ENCODE measurements at places on chromosomes 2 and 18.

GRCh38 chr2:221429741-221430491, 142.2 kb downstream of the EPHA4 start:
- no peak for DNase-seq

- DNase-seq, result no peak
These were observed 914 bp downstream of the STEAP3 start for GRCh38 chr2:119224391-119225104.

GRCh38 chr2:26503231-26503880, 25.4 kb upstream of the OTOF start:
- DNase-seq, result peak; percentile 92

DNA sequence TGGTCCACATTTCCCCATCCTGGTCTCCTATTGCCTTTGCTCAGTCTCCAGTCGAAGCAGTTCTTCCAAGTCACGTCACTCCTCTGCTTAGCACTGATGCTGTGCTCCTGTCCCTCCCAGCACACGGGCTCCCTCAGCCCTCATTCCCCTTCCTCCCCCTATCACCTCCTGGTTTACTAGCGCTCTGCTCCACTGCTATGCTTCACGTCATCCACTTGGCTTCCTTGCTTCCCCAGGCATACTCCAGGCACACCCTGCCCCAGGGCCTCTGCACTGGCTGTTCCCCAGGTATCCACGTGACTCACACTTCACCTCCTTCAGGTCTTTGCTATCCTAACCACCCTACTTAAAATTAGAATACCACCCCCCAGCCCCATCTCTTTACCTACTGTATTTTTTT, 269.3 kb downstream of the GLI2 start:
- no peak for DNase-seq

DNA sequence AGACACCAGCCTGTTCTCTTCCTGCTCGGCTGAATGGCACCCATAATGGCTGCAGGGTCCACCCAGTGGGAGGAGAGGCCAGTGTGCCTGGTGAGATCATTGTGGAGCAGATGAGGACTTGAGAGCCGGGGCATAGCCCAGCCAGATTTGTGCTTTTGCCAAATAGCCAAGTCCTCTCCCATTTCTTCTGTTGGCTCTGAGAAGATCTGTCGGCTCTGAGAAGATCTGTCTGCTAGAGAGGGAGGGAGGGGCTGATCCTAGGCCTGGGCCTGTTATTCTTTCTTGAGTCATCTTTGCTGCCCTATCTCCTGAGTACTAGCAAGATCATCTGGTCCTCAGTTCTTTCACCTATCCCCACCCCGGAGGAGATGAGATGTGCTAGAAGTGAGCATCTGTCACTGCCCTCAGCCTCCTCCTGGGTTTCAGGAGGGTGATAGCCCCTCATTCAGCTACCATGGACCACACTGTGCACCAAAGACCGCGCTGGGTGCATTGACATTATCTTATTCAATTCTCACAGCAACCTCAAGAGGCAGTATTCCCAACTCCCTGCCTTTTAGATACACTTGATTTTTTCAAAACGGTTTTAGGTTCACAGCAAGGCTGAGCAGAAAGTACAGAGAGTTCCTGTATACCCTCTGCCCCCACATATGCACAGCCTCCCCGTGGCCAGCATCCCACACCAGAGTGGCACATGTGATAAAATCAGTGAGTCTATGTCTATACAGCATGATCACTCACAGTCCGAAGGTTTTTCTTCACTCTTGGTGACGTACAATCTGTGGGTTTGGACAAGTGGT, 98.6 kb downstream of the CAPN13 start:
- no peak for DNase-seq

GRCh38 chr18:45456090-45457021, 158.9 kb upstream of the SLC14A2 start:
- no peak for DNase-seq

DNA sequence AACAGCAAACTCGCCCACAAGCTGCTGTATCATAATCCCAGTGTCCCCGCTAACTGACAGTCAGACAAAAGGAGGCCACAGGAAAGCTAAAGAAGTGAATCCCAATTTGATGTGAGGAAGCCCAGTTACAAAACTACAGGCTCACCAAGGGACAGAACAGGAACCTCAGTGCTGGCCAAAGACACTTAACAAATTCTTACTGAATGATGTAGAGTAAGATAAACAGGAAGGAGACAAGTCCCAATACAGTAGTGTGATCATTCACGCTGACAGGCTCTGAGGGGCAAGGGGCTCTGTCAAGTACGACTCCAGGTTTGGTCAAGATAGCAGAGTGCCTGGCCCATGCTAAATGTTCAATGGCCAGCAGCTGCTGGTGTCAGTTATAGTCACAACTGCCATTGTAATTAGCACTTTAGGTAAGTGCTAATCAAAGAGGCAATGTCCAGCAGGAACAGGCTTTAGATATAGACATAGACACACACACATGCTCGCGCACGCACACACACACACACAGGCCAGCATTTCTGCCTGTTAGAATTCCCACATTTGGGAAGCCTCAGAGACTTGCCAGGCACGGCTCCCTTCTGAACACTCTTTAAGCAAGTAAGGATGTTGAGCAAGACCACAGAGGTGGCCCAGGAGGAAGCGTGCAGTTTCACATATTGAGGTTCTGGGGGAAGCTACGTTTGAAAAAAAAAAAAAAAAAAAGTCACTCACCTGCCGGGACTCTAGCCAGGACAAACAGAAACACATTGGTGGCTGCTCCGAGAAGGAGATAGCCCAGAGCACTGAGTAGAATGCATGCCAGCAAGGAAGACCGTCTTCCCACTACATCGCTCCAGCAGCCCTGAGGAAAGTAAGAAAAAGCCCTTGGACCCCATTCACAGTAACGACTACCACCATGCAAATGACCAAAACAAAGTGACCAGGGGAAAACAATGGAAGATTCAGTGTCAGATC, 35.4 kb upstream of the TMEM182 start:
- no peak for DNase-seq

- DNase-seq, result no peak
These were observed 155.3 kb downstream of the TPGS2 start for GRCh38 chr18:36673452-36673851.

DNA sequence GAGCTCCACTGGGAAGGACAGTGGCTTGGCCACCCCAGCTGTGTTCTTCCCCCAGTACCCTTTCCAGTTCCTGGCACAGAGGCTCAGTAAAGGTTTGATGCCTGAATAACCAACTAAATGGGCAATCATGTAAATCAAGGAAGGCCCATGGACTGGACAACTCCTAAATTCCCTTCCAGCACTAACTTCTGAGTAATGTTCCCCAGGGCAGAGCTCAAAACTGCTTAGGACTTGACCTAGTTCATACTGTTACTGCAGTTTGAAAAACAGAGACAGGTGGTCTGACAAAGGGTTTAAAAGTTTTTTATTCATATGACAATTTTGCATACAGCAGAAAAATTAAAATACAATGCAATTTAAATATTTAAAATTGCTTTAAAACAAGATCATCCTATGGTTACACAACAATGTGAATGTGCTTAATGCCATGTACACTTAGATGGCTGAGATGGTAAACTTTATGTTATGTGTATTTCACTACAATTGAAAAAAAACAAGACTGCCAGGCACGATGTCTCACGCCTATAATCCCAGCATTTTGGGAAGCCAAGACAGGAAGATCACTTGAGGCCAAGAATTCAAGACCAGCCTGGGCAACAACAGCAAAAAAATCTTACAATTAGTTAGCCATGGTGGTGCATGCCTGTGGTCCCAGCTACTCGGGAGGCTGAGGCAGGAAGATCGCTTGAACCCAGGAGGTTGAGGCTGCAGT, 26.2 kb downstream of the PCBP1 start:
- DNase-seq, result no peak

GRCh38 chr2:112728378-112729175, 7.8 kb downstream of the NT5DC4 start:
- DNase-seq, result no peak

- DNase-seq, result peak; percentile 61
These were observed 8.2 kb upstream of the SMARCAL1 start for GRCh38 chr2:216404010-216404618.

GRCh38 chr2:191218292-191218898, 26.8 kb upstream of the MYO1B start:
- DNase-seq, result peak; percentile 71

DNA sequence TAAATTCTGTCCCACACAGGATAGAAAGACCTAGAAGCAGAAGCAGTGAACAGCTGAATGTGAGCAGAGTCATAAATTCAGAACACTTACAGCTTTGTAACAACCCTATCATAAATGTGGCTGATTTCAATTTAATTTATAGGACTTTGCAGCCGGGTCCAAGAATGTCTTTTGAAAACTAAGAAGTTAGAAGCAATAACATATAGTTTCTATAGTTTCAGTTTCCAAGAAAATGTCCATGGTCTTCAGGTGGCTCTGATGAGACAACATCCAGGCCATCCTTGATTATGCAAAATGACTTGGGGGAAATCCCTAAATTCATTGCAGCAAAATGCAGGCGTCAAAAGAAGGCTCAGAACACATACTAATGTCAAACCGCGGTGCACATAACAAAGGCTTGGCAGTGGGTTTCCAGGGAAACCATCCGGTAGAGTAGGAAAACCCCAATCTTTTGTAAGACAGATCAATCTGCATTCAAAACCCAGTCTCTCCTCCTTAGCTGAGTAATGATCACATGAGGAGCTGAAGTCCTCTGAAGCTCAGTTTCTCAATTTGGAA, 442.2 kb upstream of the ID2 start:
- DNase-seq, result peak; percentile 56

- DNase-seq, result no peak
These were observed 78.4 kb downstream of the NCKAP5 start for GRCh38 chr2:133489641-133490410.

GRCh38 chr2:84144345-84144744, 314.7 kb downstream of the SUCLG1 start:
- DNase-seq, result no peak

- DNase-seq, result no peak
These were observed 2.3 kb downstream of the GPR155 start for GRCh38 chr2:174484573-174484972.

GRCh38 chr2:183408562-183408961, 284.3 kb downstream of the NUP35 start:
- no peak for DNase-seq

- no peak for DNase-seq
These were observed 91.9 kb downstream of the EPHA4 start for GRCh38 chr2:221480163-221480562.

- no peak for DNase-seq
These were observed 478.7 kb upstream of the MYT1L start for GRCh38 chr2:2809771-2810170.

- DNase-seq, result no peak
These were observed 166.0 kb downstream of the NCK2 start for GRCh38 chr2:105910497-105911238.

DNA sequence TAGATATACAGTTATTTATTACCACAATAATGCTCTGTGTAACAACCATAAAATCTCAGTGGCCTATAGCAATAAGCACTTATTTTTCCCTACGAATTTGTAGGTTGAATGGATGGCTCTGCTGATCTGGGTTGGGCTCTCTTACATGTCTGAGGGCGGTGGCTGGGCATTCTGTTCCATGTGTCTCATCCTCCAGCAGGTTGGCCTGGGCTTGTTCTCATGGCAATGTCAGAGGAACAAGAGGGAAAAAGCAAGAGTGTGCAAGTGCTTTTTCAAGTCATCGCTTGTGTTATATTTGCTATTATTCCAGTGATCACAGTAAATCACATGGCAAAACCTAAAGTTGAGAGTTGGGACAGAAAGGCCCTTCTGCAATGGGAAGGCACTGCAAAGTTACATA, 30.4 kb upstream of the MYO3B start:
- DNase-seq, result no peak

DNA sequence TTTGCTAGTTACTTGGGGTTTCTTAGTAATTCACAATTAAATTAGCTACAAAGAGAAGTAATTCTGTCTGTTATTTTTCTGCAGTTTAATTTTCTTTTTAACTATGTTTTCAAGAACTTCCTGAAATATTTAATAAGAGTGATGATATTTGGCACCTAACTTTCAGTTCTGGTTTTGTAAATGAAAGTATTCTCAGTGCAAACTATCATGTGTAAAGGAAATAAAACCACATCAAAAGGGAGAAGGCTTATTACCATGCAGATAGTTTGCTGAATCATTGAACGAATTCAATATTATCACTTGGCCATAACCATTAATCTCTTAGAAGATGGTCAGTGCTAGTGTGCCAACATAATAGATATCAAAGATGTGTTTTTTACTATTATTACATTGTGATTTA, 29.2 kb downstream of the DYTN start:
- DNase-seq, result no peak

GRCh38 chr2:239138610-239139009, 262.2 kb downstream of the HDAC4 start:
- no peak for DNase-seq

DNA sequence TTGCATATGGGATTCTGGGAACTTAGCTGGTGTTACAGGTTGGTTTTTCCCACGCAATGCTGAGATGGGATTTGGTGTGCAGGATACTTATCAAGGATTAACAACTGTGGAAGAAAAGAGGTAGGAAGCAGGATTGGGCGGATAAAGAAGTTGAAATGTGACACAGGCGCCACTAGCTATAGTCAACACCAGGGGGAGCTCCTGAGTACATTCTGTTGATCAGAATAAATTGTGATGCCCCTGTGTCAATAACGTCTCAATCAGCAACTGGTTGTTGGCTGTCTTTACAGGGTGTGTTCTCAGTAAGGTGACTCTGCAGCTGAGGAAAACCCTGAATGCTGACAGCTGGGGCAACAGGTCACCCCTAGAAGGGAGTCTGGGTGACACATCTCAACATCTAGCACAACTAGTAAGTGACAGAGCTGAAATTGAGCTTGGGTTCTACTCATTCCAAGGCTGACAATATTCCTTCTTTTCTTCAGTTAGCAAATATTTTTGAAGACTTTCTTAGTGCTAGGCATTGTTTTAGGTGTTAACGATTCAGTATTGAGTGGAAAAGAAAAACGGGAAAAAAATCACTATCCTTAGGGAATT, 143.0 kb downstream of the ARL6IP6 start:
- peak; percentile 33 for DNase-seq

- no peak for DNase-seq
These were observed 526 bp downstream of the CHN1 start for GRCh38 chr2:175004730-175004979.

DNA sequence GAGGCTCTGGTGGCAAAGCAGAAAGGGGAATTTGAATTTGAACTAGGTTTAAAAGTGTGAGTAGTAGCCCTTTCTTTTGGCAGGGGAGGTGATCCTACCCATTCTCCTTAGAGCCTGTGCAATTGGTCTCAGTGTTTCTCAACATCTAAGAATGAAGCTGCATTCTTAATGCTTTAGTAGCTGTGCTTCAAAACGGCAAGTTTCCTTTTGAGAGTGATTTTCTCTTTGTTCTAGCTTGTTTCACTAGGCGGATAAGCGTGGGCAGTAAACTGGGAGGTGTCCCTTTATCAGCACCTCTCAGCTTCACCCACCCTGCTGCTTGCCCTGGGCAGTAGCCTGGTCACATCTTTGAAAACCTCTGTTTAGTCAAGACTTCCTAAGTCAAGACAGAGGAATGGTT, 6.7 kb downstream of the CRIM1 start:
- DNase-seq, result no peak

DNA sequence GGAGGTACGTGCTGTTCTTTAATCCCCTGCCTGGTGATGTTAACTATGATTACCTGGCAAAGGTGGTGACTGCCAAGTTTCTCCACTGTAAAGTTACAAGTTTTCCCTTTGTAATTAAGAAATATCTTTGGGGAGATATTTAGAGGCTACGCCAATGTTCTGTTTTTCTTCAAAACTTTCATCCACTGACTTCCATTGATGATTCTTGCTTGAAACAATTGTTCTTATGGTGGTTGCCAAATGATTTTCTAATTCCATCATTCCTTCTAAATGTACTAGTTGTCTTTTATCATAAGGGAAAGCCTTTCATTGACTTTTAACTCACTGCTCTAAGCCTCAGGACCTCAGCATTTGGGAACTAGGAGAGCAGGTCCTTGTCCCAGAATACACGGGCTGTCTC, 205.5 kb downstream of the SMAD7 start:
- DNase-seq, result no peak

- DNase-seq, result no peak
These were observed 298.4 kb downstream of the LPIN1 start for GRCh38 chr2:12044857-12045256.
